ENCODE measurements at places on chromosomes 16 and 17. TPM values are rescaled to one million over a fixed set of nuclear protein-coding genes. Genes with fewer than 3 reads are reported as not detected.

AKAP10 gene
- 20.2 TPM for total RNA-seq

UMOD gene
- total RNA-seq = not detected

GRCh38 chr17:51346218-51346982 lies 86.1 kb downstream of the UTP18 start:
- no peak for DNase-seq

DNA sequence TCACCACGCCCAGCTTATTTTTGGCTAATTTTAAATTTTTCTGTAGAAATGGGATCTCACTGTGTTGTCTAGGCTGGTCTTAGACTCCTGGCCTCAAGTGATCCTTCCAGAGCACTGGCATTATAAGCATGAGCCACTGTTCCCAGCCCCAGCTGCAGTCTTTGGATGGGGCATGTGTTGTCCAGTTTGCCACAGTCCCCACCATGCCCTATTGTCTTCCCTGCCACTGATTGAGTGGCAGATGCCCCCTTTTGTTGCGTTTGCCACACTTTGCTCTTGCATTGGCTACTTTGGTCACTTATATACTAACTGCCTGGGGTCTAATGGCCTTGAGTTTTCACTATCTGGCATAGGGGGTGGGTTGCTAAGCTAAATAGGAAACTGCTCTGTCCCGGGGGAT lies 60.8 kb downstream of the ABCC1 start:
- no peak for DNase-seq

DNA sequence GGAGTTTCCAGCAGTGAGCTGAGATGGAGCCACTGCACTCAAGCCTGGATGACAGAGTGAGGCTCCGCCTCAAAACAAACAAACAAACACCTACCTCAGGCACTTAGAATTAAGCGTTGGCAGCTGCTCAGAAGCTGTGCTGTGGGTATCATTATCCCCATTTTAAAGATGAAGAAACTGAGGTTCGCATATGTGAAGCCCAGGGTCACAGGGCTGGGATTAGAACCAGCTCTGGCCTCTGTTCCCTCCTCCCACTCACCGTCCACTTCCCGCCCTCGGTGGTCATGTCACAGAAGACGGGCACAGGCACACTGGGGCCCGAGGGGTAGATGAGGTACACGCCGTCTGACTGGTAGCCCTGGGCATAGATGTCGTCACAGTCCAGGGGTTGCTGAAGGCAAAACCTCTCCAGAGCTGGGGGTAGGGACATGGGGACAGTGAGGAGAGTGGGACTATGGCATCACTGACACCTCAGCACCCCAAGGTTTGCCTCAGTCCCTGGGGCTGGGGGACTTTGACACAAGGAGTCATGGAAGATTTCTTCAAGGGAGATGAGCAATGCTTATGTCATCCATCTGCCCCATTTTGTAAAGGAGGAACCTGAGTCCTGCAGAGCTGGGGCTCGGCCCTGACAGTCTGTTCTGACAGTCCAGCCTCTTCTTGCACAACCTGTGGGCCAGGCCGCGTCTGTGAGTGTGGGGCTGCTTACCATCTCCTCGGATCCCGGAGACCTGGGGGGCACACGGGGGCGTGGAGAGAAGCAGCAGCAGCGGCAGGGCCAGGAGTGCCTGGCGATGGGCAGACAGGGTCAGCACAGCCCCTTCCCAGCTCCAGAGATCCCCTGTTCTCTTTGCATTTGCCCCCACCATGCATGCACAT lies 700 bp downstream of the MFAP4 start:
- no peak for DNase-seq

GRCh38 chr16:24685539-24686432 lies 43.7 kb upstream of the TNRC6A start:
- DNase-seq = peak; percentile 74

- DNase-seq = no peak
These were observed 55.0 kb downstream of the STX8 start for GRCh38 chr17:9520649-9521048.

- DNase-seq = no peak
These were observed 14.6 kb downstream of the MYO15A start for GRCh38 chr17:18122990-18123753.

- no peak for DNase-seq
These were observed 170.3 kb downstream of the CHD9 start for GRCh38 chr16:53224951-53225533.

GRCh38 chr16:67084345-67085028 lies 25.3 kb upstream of the PHAF1 start:
- no peak for DNase-seq

DNA sequence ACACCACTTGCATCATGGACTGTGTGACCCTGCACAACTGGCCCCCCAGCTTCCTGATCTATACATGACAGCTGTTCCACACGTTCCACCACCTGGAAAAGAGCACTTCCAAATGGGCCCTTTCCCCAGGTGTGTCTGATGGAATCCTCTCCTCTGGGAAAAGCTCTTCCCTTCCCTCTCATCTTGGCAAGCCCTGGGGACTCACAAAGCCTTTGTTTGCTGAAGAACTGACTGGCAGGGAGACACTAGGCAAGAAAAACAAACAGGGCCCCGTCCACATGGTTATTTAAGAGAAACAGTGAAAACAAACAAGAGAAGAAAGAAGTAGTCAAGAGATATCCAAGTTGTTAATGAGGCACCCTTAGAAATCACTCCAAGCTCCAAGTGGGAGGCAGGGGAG lies 52.6 kb downstream of the C16orf95 start:
- no peak for DNase-seq

DNA sequence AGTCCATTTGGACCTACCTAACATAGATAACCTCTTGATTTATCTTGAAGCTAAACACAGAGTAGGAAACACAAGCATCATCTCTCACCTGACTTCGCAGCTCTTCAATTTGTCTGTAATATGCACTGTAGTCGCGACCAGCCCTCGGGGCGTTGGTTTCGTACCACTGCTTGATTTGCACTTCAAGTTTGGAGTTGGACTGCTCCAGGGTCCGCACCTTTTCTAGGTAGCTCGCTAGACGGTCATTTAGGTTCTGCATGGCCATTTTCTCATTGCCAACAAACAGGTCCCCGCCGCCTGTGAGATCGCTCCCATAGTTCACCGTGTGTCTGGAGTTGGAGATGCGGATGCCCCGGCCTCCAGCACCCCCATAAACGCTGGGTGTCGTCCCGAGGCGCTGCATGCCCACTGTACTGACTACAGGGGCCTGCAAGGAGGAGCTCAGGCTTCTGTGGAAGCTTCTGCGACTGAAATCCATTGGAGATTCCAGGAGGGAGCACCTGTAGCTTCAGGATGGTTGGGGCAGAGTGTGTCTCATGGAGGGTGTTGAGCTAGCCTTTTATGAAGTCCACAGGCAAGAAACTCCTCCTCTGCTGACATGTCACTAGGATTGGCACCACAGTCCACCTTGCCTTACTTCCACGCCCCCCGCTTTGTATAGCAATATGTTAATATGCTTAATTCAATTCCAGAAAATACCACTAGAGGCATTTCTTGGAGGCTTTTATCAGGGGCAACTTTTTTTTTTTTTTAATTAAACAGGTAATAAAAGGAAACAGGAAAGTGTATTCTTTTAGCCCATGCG lies at the start of gene KRT20:
Gene KRT20 (minus strand): TSS at position 535 of the 805 bp plus-strand sequence. CDS start 57 bp downstream, at position 478.
- no peak for DNase-seq

Data from H9 (cell line).